ENCODE measurements at places on chromosomes 5 and 9. TPM values are rescaled to one million over a fixed set of nuclear protein-coding genes. Genes with fewer than 3 reads are reported as not detected.
A peak's percentile ranks its signal among the peaks of the same experiment; 100 is the strongest.

The PPP3R2 gene
- total RNA-seq, result not detected

The LECT2 gene
- not detected for total RNA-seq

DNA sequence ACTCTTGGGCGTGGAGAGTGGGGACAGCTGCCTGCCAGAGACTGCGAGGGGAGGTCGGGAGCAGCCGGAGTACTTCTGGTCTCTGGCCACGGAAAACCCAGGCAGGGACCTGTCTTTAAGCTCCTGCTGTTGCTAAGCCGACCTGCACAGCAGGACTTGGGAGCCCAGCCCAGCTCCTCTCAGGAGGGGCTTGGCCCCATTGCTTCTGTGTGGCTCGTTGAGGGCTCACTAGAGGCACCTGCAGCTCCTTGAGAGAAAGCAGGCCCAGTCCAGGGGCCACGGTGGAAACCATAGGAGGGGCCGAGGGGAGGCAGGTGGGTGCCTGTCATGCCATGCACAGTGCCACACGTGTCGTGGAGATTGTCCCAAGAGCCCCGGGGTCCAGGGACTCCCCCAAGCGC is 3.3 kb upstream of the LCN2 start:
- peaks cover 8% of the 10 kb centered on the region for H3K4me1 ChIP-seq
- no peaks in the 10 kb centered on the region for H3K27me3 ChIP-seq
- DNase-seq, result no peak

The TCF7 gene
- total RNA-seq, result 1.7 TPM

The SPIN1 gene
- total RNA-seq, result 55.4 TPM

GRCh38 chr9:70053864-70054263 is 10.2 kb downstream of the MAMDC2 start:
- H3K27ac ChIP-seq, result peak overlapping the region; percentile 37
- H3K4me3 ChIP-seq, result no peak overlapping the region
- no peak for DNase-seq
- H3K27me3 ChIP-seq, result no peaks in the 10 kb centered on the region
- no peaks in the 10 kb centered on the region for H3K36me3 ChIP-seq
- H3K4me1 ChIP-seq, result no peaks in the 10 kb centered on the region

DNA sequence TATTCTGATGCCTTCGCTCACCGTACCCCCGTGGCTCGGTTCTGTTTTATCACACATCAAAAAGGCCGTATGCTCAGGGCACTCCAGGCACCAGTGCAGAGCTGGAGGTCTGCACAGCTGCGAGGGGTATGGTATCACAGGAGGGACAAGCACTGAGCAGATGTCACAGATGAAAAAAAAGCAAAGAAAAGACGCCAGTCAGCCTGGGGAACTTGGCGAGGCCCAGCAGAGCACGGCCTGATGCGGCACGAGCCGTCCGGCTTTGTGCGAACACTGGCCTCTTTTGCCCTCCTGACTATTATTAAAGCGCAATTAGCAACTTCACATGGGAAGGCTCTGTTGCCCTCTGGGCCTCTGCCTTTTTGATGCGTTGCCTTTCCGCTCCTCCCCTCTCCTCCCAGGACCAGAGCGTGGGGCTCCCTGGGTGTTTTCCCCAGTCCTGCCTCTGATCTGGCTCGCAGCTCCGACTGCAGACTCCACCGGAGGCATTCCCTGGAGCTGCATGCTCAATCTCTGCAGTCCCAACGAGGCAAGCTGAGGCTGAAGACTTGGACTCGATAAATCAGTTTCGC is 44.4 kb downstream of the AK8 start:
- H3K27me3 ChIP-seq, result no peaks in the 10 kb centered on the region
- H3K27ac ChIP-seq, result no peak overlapping the region
- H3K4me1 ChIP-seq, result no peaks in the 10 kb centered on the region
- no peaks in the 10 kb centered on the region for H3K36me3 ChIP-seq
- DNase-seq, result no peak

- peak overlapping the region; percentile 38 for H3K27ac ChIP-seq
- H3K4me3 ChIP-seq, result no peak overlapping the region
Observed at GRCh38 chr5:124444147-124444775, 302.2 kb downstream of the ZNF608 start.

- H3K27ac ChIP-seq, result peak overlapping the region; percentile 89
- no peak for DNase-seq
- peak overlapping the region; percentile 70 for H3K4me3 ChIP-seq
- H3K36me3 ChIP-seq, result no peaks in the 10 kb centered on the region
Observed at GRCh38 chr5:126778675-126779403, 1.9 kb downstream of the LMNB1 start.

- H3K27ac ChIP-seq, result peak overlapping the region; percentile 86
- H3K36me3 ChIP-seq, result no peaks in the 10 kb centered on the region
- peak; percentile 86 for DNase-seq
Observed at GRCh38 chr9:131714161-131714646, 25.7 kb downstream of the RAPGEF1 start.

DNA sequence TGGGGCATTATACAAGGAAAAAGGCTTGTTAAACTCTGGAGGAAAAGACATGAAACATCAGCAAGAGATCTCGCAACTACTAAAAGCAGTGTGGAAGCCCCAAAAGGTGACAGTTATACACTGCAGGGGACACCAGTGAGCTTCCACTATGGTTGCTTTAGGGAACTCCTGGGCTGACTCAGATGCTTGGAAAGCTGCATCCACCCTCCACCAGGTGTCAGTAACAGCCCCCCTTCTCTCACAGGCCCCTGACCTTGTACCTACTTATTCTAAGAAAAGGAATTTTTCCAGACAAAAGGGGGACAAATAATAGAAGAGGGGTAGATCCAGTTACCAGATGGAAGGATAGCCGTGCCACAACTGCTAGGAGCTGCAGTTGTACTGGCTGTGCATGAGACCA is 154.4 kb upstream of the COX7C start:
- H3K27ac ChIP-seq, result no peak overlapping the region
- no peak for DNase-seq
- H3K36me3 ChIP-seq, result no peaks in the 10 kb centered on the region
- H3K4me3 ChIP-seq, result no peak overlapping the region
- H3K4me1 ChIP-seq, result no peaks in the 10 kb centered on the region

The LEAP2 gene
- total RNA-seq, result not detected

GRCh38 chr9:30900706-30901105 is 1483.7 kb upstream of the ACO1 start:
- DNase-seq, result no peak
- no peak overlapping the region for H3K4me3 ChIP-seq
- H3K36me3 ChIP-seq, result no peaks in the 10 kb centered on the region
- H3K27me3 ChIP-seq, result no peaks in the 10 kb centered on the region
- H3K27ac ChIP-seq, result no peak overlapping the region

- peak; percentile 60 for DNase-seq
- peaks cover 16% of the 10 kb centered on the region for H3K36me3 ChIP-seq
- H3K4me3 ChIP-seq, result no peak overlapping the region
- no peaks in the 10 kb centered on the region for H3K4me1 ChIP-seq
- no peaks in the 10 kb centered on the region for H3K27me3 ChIP-seq
Observed at GRCh38 chr9:105299190-105299854, 54.9 kb downstream of the SLC44A1 start.

GRCh38 chr5:11655681-11656080 is 248.6 kb downstream of the CTNND2 start:
- H3K4me3 ChIP-seq, result no peak overlapping the region
- no peak for DNase-seq
- H3K27me3 ChIP-seq, result no peaks in the 10 kb centered on the region
- no peaks in the 10 kb centered on the region for H3K4me1 ChIP-seq
- H3K27ac ChIP-seq, result no peak overlapping the region
- H3K36me3 ChIP-seq, result no peaks in the 10 kb centered on the region

GRCh38 chr9:14248149-14248548 is 65.8 kb downstream of the NFIB start:
- H3K4me3 ChIP-seq, result no peak overlapping the region
- H3K27ac ChIP-seq, result no peak overlapping the region
- no peaks in the 10 kb centered on the region for H3K36me3 ChIP-seq
- no peaks in the 10 kb centered on the region for H3K27me3 ChIP-seq
- no peaks in the 10 kb centered on the region for H3K4me1 ChIP-seq

GRCh38 chr5:35753500-35753899 is 103.2 kb upstream of the IL7R start:
- no peak for DNase-seq
- H3K36me3 ChIP-seq, result no peaks in the 10 kb centered on the region
- no peak overlapping the region for H3K27ac ChIP-seq
- H3K4me3 ChIP-seq, result no peak overlapping the region

The GPR151 gene
- not detected for total RNA-seq

- DNase-seq, result no peak
- H3K4me1 ChIP-seq, result no peaks in the 10 kb centered on the region
- no peaks in the 10 kb centered on the region for H3K27me3 ChIP-seq
Observed at GRCh38 chr5:79853028-79853427, 138.0 kb downstream of the MTX3 start.

DNA sequence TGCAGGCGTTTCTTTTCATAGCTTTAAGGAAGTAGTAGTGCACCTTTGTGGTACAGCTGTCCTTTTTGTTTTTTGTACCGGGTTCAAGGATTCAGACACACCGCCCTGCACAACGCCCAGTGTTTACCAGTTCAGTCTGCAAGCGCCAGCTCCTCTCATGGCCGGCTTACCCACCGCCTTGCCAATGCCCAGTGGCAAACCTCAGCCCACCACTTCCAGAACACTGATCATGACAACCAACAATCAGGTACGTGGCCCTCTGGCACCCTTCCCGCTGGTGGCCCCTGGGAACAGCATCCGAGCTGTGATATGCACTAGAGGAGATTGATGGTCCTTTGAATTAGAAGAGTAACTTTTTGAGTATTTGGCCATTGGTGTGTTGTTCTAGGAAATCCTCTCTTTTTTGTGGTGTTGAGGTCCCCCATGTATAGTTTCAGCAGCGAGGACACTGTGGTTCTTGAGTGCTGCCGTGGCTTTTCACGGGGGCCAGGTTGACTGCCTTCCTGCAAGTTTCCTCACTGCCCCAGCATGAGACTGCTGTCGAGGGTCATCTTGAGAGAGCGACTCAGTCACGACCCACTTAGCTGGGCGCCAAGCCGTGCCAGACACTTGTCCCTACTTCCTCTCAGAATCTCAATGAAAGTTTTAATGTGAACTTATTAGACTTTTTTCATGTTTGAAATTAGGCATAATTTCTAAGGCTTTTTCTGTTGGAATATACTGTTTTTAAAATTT is 37.9 kb downstream of the TENT4A start:
- peaks cover 73% of the 10 kb centered on the region for H3K36me3 ChIP-seq
- H3K4me1 ChIP-seq, result no peaks in the 10 kb centered on the region
- H3K4me3 ChIP-seq, result no peak overlapping the region
- no peaks in the 10 kb centered on the region for H3K27me3 ChIP-seq

- no peaks in the 10 kb centered on the region for H3K36me3 ChIP-seq
- H3K27ac ChIP-seq, result no peak overlapping the region
- H3K27me3 ChIP-seq, result no peaks in the 10 kb centered on the region
- DNase-seq, result no peak
Observed at GRCh38 chr5:127838661-127839060, 135.5 kb downstream of the CCDC192 start.

The SAP30L gene
- total RNA-seq, result 17.1 TPM

GRCh38 chr5:68534131-68534940 is 318.8 kb downstream of the PIK3R1 start:
- DNase-seq, result no peak
- no peaks in the 10 kb centered on the region for H3K27me3 ChIP-seq
- H3K36me3 ChIP-seq, result no peaks in the 10 kb centered on the region
- H3K27ac ChIP-seq, result peak overlapping the region; percentile 8
- H3K4me3 ChIP-seq, result no peak overlapping the region

- H3K4me3 ChIP-seq, result no peak overlapping the region
- peaks cover 93% of the 10 kb centered on the region for H3K4me1 ChIP-seq
- peak overlapping the region; percentile 41 for H3K27ac ChIP-seq
- DNase-seq, result no peak
- no peaks in the 10 kb centered on the region for H3K36me3 ChIP-seq
Observed at GRCh38 chr5:124661317-124662141, 84.9 kb downstream of the ZNF608 start.

The RFESD gene
- total RNA-seq, result 2.5 TPM

DNA sequence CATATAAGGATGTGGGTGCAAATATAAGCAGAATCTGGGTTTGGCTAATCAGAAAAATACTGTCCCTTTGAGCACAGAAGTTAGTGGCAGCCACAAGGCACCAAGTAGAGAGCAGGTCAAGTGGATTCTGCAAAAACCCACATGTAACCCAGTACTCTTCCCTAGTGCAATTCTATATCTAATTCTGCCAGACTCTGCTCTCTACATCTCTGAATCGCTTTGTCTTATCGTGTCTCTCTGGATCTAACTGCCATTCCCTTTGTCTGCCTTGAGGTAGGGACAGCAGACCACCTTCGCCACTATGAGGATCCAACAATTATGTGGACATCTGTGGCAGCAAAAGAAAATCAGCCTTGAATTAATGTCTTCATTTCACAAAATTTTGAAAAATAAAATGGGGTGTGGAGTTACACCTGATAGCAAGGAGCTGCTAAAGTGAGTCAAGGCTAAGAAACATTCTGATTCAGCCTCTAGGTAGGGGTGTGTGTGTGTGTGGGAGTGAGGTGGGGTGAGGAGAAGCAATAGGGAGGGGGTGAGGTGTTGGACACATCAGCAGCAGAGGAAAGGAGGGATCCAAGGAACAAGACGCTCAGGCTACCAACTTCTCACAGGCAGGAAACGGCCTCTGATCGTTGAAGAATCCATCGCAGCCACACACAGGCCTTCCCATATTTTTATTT is 33.7 kb upstream of the ZNF366 start:
- H3K4me1 ChIP-seq, result no peaks in the 10 kb centered on the region
- no peaks in the 10 kb centered on the region for H3K36me3 ChIP-seq
- no peaks in the 10 kb centered on the region for H3K27me3 ChIP-seq
- H3K27ac ChIP-seq, result no peak overlapping the region
- H3K4me3 ChIP-seq, result no peak overlapping the region

- DNase-seq, result no peak
- no peak overlapping the region for H3K27ac ChIP-seq
- H3K27me3 ChIP-seq, result no peaks in the 10 kb centered on the region
Observed at GRCh38 chr9:78288214-78288892, 8.6 kb upstream of the PSAT1 start.

The GARNL3 gene
- 8.9 TPM for total RNA-seq

GRCh38 chr5:102958481-102959011 is 161.4 kb downstream of the GIN1 start:
- no peaks in the 10 kb centered on the region for H3K27me3 ChIP-seq
- H3K27ac ChIP-seq, result peak overlapping the region; percentile 68
- H3K36me3 ChIP-seq, result peaks cover 51% of the 10 kb centered on the region
- no peak for DNase-seq
- H3K4me1 ChIP-seq, result no peaks in the 10 kb centered on the region

The NREP gene
- 7.2 TPM for total RNA-seq

The ZNF608 gene
- 29.4 TPM for total RNA-seq

GRCh38 chr9:107155244-107155817 is 127.7 kb upstream of the RAD23B start:
- H3K4me1 ChIP-seq, result no peaks in the 10 kb centered on the region
- H3K27ac ChIP-seq, result no peak overlapping the region
- no peak overlapping the region for H3K4me3 ChIP-seq
- no peak for DNase-seq
- no peaks in the 10 kb centered on the region for H3K36me3 ChIP-seq
- H3K27me3 ChIP-seq, result no peaks in the 10 kb centered on the region

GRCh38 chr5:80925931-80926330 is 34.2 kb upstream of the RASGRF2 start:
- H3K27ac ChIP-seq, result no peak overlapping the region
- DNase-seq, result no peak
- no peak overlapping the region for H3K4me3 ChIP-seq
- H3K4me1 ChIP-seq, result no peaks in the 10 kb centered on the region
- no peaks in the 10 kb centered on the region for H3K27me3 ChIP-seq
